ENCODE measurements at places on chromosomes 3 and 15.

GRCh38 chr3:46671541-46672348, 21.7 kb downstream of the ALS2CL start:
- DNase-seq, result no peak

DNA sequence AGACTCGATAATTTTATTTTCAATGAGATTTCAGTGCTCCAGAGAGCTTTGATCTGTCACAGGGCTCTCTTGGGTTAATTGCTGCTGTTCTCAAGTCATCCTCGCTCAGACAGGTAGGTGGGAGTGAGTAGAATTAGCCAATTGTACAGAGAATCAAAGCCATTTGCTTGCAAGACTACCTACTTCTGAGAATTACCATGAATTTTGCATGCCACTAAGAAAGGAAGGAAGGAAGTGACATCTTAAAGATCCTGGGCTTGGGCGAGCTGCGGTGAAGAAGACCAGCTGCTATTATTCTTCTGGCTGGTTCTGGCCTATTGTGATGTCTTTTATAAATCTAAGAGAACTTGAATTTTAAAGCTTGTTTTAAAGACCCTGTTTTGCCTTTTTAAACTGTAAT, 154.1 kb upstream of the LPP start:
- DNase-seq, result peak; percentile 60

- DNase-seq, result no peak
Measured at GRCh38 chr3:190401963-190402362, 14.0 kb downstream of the CLDN16 start.

DNA sequence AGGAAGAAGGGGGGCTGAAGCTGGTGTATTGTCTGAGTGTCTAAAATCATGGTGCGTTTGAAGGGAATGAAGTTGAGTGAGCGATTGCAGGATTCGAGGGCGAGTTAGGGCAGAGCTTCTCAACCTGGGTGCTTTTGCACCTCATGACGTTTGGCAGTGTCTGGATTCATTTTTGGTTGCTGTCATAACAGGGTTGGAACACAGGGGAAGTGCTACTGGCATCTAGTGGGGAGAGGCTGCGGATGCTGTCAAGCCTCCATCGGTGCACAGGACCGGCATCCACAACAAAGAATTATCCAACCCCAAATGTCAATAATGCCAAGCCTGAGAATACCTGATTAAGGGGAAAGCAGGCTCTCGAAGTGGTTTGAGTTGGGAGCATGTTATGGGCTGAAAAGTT, 120.0 kb downstream of the SLCO3A1 start:
- DNase-seq, result no peak

- no peak for DNase-seq
Measured at GRCh38 chr3:33004961-33005360, 53.5 kb downstream of the CCR4 start.
